ENCODE measurements at places on chromosomes 6 and 20.
A peak's percentile ranks its signal among the peaks of the same experiment; 100 is the strongest.

DNA sequence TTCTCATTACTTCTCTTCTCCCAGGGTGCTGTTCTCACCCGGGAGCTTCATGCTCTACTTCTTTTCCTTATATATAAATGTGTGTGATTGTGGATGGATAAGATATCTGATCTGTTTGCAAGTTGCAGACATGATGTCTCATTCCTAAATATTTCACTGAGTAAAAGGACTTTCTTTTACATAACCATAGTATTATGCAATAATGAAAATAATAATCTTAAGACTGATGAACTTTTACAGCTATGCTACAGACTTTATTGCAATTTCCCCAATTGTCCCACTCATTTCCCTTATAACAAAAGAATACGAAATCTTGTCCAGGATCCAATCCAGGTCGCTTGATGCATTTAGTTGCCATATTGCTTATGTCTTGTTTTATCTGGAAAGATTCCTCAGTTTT is 284.5 kb upstream of the JAG1 start:
- no peak for DNase-seq

GRCh38 chr6:99287523-99287922 is 62.0 kb downstream of the FAXC start:
- DNase-seq, result no peak

- peak; percentile 39 for DNase-seq
Observed at GRCh38 chr6:17938901-17939300, 48.5 kb downstream of the KIF13A start.

DNA sequence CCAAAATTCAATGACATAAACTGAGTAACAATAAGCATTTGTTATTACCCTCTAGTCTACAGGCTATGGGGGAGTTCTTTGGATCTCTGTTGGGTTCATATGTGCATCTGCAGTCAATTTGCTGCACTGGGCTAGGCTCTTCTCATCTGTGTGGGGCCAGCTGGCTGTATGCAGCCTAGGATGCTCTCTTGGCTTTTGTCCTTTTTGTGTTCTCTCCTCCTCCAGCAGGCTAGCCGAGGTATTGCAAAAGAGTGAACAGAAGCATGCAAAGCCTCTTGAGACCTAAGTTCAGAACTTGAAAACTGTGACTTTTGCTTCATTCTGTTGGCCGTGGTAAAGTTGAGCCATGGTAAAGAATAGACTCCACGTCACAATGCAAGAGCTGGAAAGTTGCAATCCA is 62.8 kb upstream of the FOXO3 start:
- DNase-seq, result peak; percentile 61

GRCh38 chr20:20897145-20897544 is 184.7 kb upstream of the RALGAPA2 start:
- DNase-seq, result no peak

- no peak for DNase-seq
Observed at GRCh38 chr6:101689695-101690094, 296.2 kb downstream of the GRIK2 start.

DNA sequence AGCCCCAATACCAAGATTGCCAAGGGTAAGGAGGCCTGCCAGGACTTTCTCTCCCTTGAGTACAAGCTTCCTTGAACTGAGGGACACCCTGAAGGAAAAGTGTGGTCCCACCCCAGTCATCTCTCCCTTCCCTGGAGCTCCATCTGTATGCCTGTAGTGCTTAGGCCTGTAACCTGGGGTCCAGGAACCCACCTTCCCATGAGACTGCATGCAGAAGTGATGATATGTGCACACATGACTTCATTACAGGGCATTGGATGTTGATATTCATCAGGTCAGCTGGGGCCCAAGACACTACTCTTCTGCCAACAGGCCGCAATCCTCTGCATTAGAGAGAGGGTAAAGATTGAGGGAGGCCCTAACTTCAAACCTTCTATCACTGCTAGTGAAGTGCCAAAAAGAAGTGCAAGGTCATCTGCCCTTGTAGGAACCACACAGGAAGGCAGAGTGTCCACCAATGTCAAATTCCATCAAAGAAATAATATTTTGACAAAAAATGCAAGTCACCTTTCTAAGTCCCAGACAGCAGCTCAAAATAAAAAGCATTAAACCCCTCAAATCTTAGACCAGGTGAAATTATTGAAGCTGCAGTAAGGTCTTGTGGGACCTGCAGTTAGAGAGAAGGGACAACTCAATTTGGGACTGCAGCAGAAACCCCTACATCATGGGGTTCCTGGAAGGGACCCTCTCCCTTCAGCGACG is 5.1 kb downstream of the HLA-F start:
- no peak for DNase-seq

DNA sequence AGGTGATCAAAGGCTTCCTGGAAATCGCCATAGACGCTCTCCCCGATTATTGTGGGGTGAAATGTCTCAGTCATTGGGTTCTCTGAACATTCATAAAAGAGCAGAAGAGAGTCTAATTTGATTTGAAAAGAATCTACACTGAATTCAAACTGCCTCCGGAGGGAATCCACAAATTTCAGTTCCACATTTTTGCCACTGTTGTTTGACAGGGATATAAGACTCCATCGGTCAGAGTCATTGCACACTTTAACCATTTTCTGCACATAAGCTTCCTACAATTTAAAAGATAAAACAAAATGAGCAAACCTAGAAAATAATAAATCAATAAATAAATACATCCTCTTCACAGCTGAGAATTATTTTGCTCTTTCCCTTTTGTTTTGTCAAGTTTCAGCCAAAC is 2.3 kb downstream of the TENT5A start:
- no peak for DNase-seq

- DNase-seq, result no peak
Observed at GRCh38 chr6:124073820-124074587, 270.3 kb downstream of the NKAIN2 start.

DNA sequence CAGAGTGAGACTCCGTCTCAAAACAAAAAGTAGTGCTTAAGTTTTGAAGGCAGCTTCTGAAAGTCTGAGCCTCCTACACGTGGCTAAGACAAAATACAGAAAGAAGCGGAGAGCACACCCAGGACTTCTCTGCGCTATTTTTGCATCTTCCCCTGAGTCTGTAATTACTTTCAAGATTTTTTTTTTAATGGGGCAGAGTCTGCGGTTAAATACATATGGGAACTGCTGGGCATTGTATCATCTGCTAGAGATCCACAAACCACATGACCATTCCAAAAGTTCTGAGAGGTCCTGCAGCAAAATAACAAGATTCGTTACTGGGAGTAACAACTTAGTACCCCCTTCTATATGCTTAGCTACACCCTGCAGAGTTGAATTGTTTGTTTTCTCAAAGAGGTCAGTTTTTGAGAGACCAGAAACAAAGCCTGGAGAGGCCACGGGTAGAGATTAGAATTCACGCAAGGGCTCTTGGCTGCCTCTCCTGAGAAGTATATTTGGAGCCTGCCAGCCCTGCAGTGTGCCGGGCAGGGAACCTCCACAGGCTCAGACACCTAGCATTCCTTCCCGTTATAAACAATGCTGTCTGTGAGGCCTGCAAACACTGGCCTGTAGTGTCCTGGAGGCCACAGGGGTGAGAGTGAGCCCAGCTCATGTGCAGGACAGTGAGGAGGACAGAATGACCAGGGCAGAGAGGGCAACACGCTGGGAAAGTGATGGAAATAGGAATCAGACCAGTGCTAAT is 48.2 kb upstream of the FAM50B start:
- no peak for DNase-seq

DNA sequence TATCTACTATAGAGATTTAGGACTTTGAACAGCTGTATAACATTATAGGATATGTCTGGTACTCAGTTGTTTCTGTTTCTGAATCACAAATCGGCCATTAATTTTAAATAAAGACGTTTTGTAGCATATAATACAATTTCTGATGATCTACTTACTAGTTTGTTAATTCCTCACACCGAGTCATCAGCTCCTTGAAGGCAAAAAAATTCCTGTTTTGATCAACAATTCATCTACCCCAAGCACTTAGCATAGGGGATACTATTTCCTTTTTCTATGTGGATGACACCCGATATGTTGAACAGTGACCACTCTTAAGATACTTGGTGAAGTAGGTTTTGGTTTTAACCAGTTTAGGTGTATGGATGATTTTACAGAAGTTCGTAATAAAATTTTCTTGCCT is 107.3 kb downstream of the NCOA3 start:
- DNase-seq, result no peak

- DNase-seq, result no peak
Observed at GRCh38 chr6:56168596-56168995, 78.8 kb downstream of the COL21A1 start.

GRCh38 chr6:139823099-139823807 is 448.8 kb upstream of the CITED2 start:
- DNase-seq, result no peak

DNA sequence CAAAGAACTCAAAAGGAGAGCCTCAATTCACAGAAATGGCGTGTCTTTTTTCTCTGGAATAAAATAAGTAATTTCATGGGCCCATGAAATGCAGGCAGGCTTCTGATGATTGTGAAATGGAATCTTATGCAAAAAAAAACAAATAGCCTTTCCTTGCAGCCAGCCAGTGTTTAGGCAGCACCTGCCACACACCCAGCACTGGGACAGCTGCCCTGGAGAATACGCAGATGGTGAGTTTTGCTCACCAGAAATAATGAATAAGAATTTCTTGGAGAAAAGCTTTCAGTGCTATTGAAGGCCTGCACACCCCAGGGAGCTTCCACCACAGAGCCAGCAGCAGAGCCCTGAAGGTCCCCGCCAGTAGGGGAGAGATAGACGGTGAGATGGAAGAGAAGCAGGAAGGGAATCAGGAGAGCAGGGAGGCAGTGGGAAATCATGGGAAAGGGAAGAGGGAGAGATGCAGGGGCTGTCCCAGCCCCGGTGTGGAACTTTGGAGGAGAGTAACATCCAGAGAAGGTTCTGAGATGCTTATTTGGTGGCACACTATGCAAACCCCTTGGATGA is 54.9 kb downstream of the PXDC1 start:
- DNase-seq, result no peak

GRCh38 chr20:48847498-48848205 is 19.9 kb upstream of the PREX1 start:
- DNase-seq, result no peak

GRCh38 chr6:48985025-48985424 is 478.0 kb downstream of the MMUT start:
- no peak for DNase-seq

DNA sequence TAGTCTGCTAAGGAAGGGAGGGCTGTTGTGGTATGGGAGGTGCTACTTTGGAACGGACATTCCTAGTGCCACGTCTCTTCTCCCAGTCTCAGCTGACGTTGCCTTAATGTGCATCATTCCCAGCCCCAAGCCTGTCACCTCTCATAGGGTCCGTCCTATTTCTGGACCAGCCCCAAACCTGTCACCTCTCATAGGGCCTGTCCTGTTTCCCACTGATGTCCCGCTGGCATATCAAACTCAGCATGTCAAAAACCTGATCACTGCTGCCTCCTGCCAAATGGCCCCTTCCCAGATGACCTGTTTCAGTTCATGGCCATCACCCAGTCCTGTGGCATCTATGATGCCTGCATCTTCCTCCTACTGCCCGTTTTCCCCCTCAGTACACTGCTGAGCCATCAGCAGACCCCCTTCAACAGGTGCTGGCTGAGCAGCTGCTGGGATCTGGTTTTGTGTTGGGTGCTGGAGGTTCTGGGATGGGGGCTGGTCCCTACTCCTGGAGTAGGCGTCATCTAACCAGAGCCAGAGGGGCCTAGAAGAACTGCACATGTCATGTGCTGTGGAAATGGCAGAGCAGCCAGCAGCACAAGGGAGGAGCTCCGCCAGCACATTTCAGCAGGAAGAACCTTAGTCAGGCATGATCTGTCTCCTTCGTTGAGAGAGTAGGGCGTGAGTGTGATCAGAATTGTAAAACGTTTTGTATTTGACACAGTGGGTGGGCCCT is 3.3 kb downstream of the ENTPD6 start:
- DNase-seq, result no peak

DNA sequence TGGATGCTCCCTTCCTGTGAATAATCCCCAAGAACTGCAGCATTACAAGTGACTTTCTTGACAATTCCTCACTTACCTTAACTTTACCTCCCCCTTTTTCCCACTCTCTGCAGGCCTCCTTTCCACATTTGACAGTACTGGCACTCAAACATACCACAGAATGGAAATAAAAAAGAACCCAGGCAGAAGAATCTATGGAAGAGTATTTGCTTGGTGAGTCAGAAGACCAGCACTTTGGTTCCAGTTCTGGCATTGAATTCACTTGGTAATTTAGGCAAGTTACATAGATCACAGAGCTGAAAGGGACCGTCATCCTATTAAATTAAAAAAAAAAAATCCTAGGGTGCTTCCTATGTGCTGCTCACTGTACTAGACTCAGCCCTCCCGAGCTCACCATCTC is 55.0 kb downstream of the BTBD9 start:
- DNase-seq, result no peak

DNA sequence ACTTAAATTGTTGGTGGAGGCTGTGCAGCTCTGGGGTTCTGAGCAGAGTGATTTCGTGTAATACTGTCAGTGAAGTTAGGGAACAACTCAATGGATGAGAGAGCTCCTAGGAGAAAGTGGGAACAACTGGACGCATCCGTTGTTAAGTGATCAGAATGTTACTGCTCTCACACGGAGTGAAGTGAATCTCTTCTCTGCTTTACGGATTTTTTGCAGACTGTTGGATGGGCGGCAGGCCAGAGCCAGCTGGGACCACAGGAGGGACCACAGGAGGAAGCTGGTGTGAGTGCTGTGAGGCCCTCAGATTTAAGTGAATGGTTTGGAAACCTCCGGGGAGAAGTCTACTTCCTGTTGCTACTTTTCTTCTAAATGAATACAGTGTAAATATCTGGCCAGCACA is 23.7 kb upstream of the PPP1R14C start:
- peak; percentile 77 for DNase-seq

- DNase-seq, result no peak
Observed at GRCh38 chr6:131756039-131756438, 45.2 kb upstream of the CTAGE9 start.

DNA sequence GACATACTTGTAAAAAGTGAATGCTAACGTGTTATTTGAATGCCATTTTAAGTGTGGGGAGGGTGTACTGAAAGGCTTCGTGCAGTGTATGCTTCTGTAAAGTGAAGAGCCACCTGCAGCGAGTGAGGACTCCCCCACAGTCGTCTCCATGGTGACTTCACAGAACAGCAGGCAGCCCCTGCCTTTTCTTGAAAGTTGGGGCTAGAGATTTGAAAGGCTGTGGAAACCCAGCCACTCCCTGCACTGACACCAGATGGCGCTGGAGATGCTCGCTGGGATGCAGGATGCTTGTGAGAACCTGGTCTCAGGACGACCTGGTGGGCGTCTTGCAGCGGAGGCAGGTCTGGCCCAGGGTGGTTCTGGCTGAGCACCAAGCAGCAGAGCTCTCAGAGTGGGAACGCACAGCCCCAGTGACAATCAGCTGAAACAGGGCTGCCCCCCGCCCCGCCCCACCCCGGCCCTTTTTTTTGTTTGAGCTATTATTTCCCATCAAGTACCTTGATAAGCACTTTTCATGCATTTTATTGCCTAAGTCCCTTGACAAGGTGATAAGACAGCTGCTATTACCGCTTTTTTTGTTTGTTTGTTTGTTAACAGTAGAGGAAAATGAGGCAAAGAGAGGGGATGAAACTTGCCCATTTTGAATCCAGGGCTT is 150.3 kb downstream of the SYCP2 start:
- DNase-seq, result peak; percentile 69

- DNase-seq, result no peak
Observed at GRCh38 chr20:17150858-17151257, 76.0 kb upstream of the PCSK2 start.

Measured in A673 (cell line).